ENCODE measurements at places on chromosomes 5 and 9.

- DNase-seq: no peak
Measured at GRCh38 chr5:7897014-7897600, 28.2 kb downstream of the MTRR start.

GRCh38 chr9:130430734-130431535 lies 13.8 kb upstream of the ASS1 start:
- DNase-seq: no peak

- DNase-seq: no peak
Measured at GRCh38 chr5:127645300-127645726, 3.6 kb upstream of the CTXN3 start.

DNA sequence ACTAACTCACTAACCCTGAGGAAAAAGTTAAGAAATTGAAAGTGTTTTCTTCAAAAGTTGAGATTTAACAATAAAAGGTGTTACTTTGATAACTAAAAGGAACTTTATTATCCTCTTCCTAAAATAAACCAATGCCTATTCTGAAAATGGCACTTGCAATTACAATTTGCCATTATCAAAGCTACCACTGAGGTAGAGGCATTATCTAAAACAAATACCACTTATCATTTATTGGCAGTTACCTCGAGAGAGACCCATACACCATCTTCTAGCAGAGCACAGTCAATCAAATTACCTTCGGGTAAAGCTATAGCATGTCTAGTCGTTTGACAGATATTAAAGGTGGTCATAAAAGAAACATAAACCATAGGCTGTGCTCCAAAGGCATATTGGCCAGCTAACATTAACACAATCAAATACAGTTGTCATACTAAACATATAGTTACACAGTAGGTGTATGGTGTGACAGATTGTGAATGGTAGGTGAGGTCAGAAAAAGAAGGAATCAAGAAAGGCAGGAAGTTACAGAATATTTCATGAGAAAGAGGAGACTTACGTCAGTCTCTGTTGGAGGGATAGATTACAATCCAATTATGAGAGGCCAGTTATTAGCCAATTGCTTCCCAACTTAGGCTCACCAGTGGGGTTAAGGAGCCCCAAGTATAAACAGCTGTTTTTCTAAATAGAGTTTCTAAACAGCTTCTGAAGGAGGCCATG lies 56.3 kb downstream of the VCAN start:
- no peak for DNase-seq

DNA sequence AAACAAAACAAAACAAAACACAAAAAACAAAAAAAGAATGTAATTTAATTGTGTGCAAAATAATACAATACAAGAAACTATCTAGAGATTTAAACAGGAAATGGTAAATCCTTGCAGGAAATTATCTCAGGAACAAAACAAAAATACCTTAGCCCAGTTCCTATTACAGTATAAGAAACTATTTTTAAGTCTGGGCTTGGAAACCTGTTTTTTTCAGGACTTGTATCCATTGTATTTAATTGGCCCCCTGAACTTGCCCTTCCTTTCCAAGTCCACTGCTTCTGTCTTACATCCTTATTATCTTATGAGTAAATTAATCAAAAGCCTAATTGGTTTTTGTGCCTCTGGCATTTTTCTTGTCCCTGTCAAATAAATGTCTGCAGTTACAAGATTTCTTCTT lies 48.5 kb downstream of the ST8SIA4 start:
- DNase-seq: no peak

- DNase-seq: no peak
Measured at GRCh38 chr5:135703016-135703550, 124.3 kb upstream of the CXCL14 start.

- no peak for DNase-seq
Measured at GRCh38 chr5:154286557-154286956, 96.0 kb downstream of the GALNT10 start.

DNA sequence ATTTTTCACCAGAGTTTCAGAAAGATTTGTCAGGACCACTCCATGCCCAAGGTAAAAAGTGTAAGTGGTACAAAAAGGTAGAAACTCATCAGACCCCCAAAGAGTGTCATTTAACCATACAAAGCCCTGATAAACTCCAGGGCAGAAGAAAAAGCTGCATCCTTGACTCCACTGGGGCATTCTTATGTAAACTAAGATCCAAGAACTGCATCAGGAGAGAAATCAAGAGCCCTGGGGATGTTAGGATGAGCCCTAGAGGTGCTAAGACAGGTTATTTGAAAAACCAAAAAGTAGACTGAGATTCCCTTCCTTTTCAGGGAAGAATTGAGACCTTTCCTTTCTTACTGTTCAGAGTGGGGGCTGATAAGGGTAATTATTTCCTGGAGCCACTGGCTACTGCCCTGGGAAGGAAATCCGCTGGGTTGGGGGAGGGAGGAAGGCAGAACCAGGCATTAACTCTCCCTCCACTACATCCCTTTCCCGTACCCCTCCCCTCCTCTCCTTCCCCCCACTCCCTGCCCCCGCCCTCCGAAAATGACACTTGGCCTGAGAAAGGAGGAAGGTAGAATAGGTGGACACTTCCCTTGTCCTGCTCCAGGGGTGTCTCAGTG lies 54.7 kb downstream of the FXN start:
- DNase-seq: no peak

- DNase-seq: no peak
Measured at GRCh38 chr5:72511366-72511765, 4.2 kb upstream of the ZNF366 start.

GRCh38 chr5:174692982-174693422 lies 31.4 kb upstream of the MSX2 start:
- DNase-seq: peak; percentile 14

- no peak for DNase-seq
Measured at GRCh38 chr5:4384649-4385048, 755.5 kb upstream of the ADAMTS16 start.

DNA sequence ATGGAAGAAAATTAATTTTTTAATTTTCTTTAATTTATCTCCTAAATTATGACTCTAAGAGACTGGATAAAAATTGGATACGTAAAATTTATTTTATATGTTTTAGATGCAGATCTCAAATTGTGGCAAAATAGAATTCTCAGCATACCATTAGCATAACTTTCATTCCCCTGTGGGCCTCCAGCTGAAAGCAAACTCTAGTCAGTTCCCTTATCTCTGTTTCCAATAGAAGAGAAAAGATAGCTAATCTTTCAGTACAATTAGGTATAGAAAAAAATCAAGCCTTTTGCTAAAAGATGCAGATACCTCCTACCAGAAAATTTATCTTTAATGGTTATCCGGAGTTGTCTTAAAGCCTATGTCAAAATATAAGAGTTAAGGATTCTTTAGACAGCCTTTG lies 1530.6 kb downstream of the EFNA5 start:
- DNase-seq: no peak

GRCh38 chr5:39587675-39588074 lies 162.9 kb upstream of the DAB2 start:
- no peak for DNase-seq

- DNase-seq: no peak
Measured at GRCh38 chr5:131528682-131529081, 106.3 kb downstream of the RAPGEF6 start.

DNA sequence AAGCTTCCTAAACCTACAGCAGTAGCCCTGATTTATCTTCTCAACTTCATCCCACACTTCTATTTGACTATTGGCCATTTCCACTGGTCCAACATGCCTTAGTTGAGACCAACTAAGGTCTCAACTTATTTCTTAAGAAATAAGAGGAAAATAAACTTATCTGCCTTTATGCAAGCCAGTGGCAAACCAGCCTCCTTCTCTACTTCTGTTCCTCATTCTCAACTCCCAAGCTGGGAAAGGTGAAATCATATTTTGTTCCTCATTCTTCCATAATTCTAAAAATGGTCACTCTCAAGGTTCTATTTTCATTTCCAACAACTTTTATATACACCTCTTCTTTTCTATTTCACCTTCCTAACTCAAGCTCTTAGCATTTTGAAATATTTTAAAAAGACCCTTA lies 149.6 kb upstream of the C9orf72 start:
- DNase-seq: no peak

- no peak for DNase-seq
Measured at GRCh38 chr5:34616651-34617050, 39.5 kb upstream of the RAI14 start.

DNA sequence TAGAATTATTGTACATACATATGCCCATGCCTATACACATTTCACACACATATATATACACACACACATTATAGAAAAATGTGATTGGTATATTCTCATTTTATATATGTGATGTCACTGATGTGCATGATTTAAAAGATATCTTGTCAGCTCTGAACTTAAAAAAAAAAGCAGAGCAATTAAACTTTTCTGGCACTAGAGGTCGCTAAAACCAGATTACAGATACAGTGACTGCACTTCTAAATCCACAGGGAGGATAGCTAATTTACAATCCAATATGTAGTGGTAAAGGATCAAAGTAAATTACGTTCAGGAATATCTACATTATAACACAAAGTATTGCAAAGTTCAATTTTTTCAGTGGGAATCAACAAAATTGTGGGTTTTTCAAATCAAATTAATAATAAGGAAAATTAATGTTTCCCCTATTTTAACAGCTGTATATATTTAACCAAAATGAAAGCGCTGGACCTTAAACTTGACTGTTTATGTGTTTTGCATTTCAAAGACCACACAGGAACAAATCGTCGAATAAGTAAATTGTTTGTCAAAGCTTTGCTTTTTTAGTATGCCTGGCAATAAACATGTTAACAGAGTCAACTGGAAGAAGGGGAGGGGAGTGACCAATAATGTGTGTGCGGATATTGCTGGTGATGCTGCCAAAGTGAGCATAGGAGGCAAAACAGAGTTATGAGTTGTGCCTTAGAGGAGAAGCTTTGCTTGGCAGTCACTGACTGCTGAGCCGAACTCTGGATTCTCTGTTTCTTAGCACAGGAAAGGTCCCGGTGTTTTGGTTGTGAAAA lies 1201.4 kb upstream of the C9orf72 start:
- DNase-seq: no peak

GRCh38 chr9:21357479-21358460 lies 7.1 kb upstream of the IFNA6 start:
- no peak for DNase-seq

DNA sequence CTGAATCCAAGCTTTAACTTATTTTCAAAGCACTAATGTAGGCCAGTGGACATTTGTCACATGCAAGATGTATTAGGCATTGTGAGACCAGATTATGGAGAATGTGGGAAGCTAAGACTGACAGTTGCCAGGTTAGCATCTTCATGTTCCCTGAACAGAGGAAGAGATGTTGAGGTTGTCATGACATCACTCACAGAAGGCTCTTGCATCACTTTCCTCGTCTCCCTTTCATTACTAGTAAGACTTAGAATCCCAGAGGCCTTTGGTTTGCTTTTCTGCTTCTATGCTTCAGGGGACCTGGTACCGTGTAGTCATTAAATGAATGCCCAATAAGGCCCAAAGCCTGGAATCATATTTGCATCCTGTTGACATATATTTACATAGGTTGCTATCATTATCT lies 76.4 kb upstream of the RPS23 start:
- DNase-seq: no peak

GRCh38 chr5:154709368-154710305 lies 45.5 kb upstream of the LARP1 start:
- DNase-seq: no peak

DNA sequence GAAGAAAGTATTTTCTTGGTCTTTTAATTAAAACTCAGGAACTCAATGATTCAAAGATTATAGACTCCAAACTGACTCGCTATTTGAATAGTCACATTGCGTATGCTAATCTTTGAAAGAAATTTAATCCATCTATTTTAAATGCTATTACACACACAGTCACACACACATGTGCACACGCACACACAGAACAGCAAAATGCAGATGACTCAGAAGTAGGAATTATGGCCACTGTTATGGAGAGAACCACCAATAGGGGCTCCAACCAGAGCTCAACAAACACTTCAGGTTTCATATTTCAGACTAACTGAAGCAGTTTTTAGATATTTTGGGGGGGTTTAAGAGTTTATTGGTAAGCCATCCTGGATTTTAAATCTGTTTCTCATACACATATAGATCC lies 1917.9 kb downstream of the EFNA5 start:
- DNase-seq: no peak

DNA sequence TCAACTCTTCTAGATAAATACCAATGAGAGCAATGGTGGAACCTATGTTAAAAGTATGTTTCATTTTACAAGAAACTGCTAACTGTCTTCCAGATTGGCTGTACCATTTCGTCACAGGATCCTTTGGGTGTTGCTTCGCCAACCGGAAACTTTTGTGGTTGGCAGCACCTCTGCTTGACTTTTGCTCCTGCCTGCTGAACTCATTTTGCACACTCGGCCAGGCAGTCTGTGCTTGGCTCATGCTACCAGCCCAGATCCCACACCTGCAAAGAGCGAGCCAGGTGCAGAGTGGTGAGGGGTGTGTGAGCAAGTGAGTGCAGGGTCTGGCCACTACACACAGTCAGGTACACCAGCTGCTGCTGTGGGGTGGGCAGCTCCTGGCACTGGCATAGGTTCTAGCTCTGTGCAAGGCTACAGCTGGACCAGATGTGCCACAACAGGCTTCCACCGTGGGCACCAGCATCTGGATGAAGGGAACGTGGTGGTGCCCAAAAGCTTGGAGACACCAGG lies 422.3 kb downstream of the PRR16 start:
- DNase-seq: no peak

DNA sequence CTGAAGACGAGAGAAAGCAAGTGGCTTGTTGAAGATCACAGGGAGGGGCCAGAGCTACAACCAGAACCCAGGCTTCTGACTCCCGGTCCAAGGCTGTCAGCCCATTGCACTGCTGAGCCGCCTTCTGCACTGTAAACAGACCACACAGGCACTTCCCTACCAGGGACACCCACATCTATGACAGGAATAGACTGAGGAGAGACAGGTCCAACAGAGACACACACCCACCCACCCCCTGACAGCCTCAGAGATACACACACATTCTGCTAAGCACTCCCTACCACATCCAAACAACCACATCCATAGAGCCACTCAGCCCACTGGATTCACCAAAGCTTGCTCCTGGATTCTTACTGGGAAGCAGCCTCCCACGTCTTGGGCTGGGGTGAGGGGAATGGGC lies 23.0 kb upstream of the MYORG start:
- DNase-seq: no peak

GRCh38 chr5:66291771-66292170 lies 147.7 kb downstream of the SREK1 start:
- DNase-seq: no peak

Measured in kidney (tissue), 22 donors.